ENCODE measurements at places on chromosomes 2 and 18. TPM values are rescaled to one million over a fixed set of nuclear protein-coding genes. Genes with fewer than 3 reads are reported as not detected.

Gene TOGARAM2
- total RNA-seq, result 2.7 TPM

Gene IL1RL1
- total RNA-seq, result 0.27 TPM

Gene IMPA2
- total RNA-seq, result 23.5 TPM

Gene ACTG2
- total RNA-seq, result 0.14 TPM

Gene KIF5C
- total RNA-seq, result 13.5 TPM

Gene PLEKHH2
- total RNA-seq, result 2.2 TPM

Gene FHOD3
- not detected for total RNA-seq

Gene CD207
- not detected for total RNA-seq

Gene IL36A
- total RNA-seq, result not detected

- H3K27ac ChIP-seq, result no peak overlapping the region
- DNase-seq, result no peak
- no peaks in the 10 kb centered on the region for H3K36me3 ChIP-seq
- H3K4me1 ChIP-seq, result peaks cover 2% of the 10 kb centered on the region
- H3K27me3 ChIP-seq, result peaks cover 25% of the 10 kb centered on the region
These were observed 3.4 kb downstream of the CHST9 start for GRCh38 chr18:27181726-27182125.

- no peak overlapping the region for H3K27ac ChIP-seq
- H3K27me3 ChIP-seq, result peaks cover 50% of the 10 kb centered on the region
- no peak overlapping the region for H3K4me3 ChIP-seq
- peaks cover 7% of the 10 kb centered on the region for H3K4me1 ChIP-seq
These were observed 6.7 kb downstream of the GBX2 start for GRCh38 chr2:236161531-236161930.

GRCh38 chr2:182716650-182716979 is 558 bp downstream of the DNAJC10 start:
- H3K27ac ChIP-seq, result no peak overlapping the region

DNA sequence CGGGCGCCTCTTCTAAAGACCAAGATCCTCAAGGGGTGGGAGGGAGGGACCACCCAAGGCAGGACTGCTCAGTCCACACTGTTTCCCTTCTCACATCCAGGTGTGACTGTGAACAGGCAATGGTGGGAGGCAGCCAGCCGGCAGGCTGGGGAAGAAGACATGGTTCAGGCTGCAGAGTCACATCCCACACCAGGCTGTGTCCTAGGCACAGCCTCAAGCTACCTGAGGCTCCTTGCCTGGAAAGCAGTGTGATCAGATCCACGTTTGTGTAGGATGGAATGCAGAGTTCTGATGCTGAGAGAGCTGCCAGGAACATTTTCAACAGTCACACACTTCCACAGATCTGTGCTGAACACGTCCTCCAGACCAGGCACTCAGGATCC is 16.4 kb downstream of the SLC66A2 start:
- H3K4me1 ChIP-seq, result peaks cover 5% of the 10 kb centered on the region
- no peak for DNase-seq
- H3K4me3 ChIP-seq, result no peak overlapping the region
- H3K27me3 ChIP-seq, result no peaks in the 10 kb centered on the region
- H3K27ac ChIP-seq, result no peak overlapping the region

- no peaks in the 10 kb centered on the region for H3K27me3 ChIP-seq
- DNase-seq, result no peak
- H3K27ac ChIP-seq, result no peak overlapping the region
These were observed 251.7 kb downstream of the LRRTM4 start for GRCh38 chr2:77270433-77270832.

DNA sequence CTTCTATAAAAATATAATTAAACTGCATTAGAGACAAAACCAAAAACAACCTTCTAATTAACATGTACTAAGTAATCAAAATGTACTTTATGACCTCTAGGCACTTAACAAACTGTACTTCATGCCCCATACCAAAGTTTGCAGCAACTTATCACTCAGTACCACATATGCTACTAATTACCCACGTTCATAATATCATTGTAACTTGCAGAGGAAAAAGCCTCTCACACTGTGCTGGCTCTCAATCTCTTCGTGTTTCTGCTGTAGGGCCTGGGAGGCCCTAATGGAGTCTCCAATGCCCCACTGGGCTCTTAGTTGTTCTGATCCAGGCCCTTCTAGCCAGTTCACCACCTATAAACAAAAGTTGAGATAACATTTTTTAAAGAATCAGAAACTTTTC is 82.1 kb upstream of the CCDC141 start:
- no peaks in the 10 kb centered on the region for H3K27me3 ChIP-seq
- no peaks in the 10 kb centered on the region for H3K4me1 ChIP-seq
- DNase-seq, result no peak
- H3K4me3 ChIP-seq, result no peak overlapping the region
- no peak overlapping the region for H3K27ac ChIP-seq

DNA sequence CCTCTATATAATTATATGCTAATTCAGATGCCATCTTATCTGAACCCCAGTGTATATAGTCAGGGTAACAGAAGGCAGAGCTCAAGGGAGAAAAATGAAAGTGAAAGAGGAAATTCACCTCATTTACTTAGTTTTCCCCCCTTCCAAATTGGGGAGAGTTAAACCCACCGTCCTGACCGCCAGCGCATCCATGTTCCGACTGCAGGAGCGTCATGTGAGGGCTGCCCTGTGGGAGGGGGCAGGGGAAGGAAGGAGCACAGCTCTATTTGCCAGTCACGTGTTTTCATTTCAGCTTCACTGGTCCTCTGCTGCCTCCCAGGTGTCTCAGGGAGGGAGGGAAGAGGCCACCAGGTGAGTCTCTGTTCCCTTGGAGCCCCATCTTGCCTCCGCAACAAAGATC is 13.2 kb downstream of the CNNM4 start:
- peaks cover 22% of the 10 kb centered on the region for H3K4me1 ChIP-seq
- H3K36me3 ChIP-seq, result peaks cover 2% of the 10 kb centered on the region
- peak overlapping the region; percentile 70 for H3K27ac ChIP-seq

DNA sequence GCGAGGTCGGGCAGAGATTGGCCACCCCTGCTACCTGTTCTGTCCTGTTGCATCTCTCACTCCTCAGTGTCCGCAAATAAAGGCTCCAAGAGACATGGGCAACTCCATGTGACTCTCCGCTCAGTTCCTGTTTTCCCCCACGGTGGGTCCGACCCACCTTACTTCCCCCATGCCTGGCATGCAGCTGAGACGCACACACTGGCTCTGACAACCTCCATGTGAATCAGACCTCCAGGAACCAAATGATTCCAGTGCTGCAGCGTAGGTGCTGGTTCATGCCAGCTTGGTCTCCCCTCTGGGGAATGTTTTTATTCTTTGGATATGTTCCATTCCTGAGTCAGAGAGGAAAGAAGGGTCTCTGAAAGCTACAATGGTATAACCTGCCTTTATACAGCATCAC is 221.5 kb downstream of the SH3RF3 start:
- no peaks in the 10 kb centered on the region for H3K36me3 ChIP-seq
- H3K27ac ChIP-seq, result no peak overlapping the region
- no peak overlapping the region for H3K4me3 ChIP-seq
- H3K4me1 ChIP-seq, result peaks cover 46% of the 10 kb centered on the region
- no peak for DNase-seq

GRCh38 chr2:85779641-85780315 is 26.0 kb downstream of the ATOH8 start:
- DNase-seq, result no peak
- no peak overlapping the region for H3K27ac ChIP-seq
- H3K27me3 ChIP-seq, result peaks cover 3% of the 10 kb centered on the region
- no peaks in the 10 kb centered on the region for H3K4me1 ChIP-seq
- H3K4me3 ChIP-seq, result no peak overlapping the region

GRCh38 chr2:73215254-73215653 is 1.2 kb downstream of the SMYD5 start:
- H3K4me1 ChIP-seq, result peaks cover 33% of the 10 kb centered on the region
- peak overlapping the region; percentile 98 for H3K4me3 ChIP-seq
- no peak for DNase-seq

GRCh38 chr2:100244881-100245605 is 77.3 kb downstream of the LONRF2 start:
- H3K27ac ChIP-seq, result no peak overlapping the region
- H3K4me3 ChIP-seq, result no peak overlapping the region
- H3K4me1 ChIP-seq, result no peaks in the 10 kb centered on the region
- no peak for DNase-seq
- no peaks in the 10 kb centered on the region for H3K36me3 ChIP-seq

- no peaks in the 10 kb centered on the region for H3K36me3 ChIP-seq
- H3K27ac ChIP-seq, result no peak overlapping the region
- no peak for DNase-seq
- H3K27me3 ChIP-seq, result no peaks in the 10 kb centered on the region
- no peak overlapping the region for H3K4me3 ChIP-seq
These were observed 230.9 kb downstream of the LTBP1 start for GRCh38 chr2:33177627-33178026.

DNA sequence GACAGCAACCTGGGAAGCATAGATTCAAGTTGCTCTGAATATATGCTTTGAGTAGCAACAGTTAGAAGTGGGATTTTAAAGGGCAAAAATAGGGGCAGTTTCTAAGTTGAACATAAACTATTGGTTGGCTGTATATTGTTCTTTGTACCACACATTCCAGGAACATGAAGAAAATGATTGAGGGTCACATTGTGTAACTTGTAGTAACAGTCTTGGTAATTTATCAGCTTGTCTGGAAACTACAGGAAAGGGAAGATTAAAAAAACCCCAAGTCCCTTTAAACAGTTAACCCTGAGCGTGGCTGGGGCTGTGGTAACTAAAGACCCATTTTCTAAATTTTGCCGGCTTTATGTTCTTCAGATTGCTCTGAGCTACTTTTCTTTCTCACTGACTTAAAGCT is 7.4 kb downstream of the PLEKHB2 start:
- no peaks in the 10 kb centered on the region for H3K27me3 ChIP-seq
- H3K27ac ChIP-seq, result no peak overlapping the region
- peaks cover 64% of the 10 kb centered on the region for H3K36me3 ChIP-seq
- no peak overlapping the region for H3K4me3 ChIP-seq
- no peak for DNase-seq

DNA sequence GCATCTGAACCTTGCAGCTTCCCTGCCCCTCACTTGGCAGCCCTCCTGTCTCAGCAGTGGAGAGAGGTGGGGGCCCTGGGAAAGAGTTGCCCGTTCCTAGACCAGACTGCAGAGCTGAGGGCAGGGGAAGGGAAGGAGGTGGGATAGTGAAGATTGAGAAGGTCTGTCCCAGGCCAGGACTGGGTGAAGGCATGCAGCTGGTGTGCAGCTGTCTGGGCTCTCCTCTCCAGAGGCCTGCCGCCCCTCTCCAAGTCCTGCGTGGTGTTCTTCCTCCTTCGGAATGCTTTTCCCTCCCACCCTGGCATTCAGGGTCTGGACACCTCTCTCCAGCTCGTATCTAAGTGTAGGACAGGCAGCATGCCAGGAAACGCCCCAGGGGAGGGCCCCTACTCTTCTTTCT is 323.5 kb downstream of the CELF4 start:
- peaks cover 29% of the 10 kb centered on the region for H3K27me3 ChIP-seq
- no peak overlapping the region for H3K4me3 ChIP-seq
- no peaks in the 10 kb centered on the region for H3K36me3 ChIP-seq

DNA sequence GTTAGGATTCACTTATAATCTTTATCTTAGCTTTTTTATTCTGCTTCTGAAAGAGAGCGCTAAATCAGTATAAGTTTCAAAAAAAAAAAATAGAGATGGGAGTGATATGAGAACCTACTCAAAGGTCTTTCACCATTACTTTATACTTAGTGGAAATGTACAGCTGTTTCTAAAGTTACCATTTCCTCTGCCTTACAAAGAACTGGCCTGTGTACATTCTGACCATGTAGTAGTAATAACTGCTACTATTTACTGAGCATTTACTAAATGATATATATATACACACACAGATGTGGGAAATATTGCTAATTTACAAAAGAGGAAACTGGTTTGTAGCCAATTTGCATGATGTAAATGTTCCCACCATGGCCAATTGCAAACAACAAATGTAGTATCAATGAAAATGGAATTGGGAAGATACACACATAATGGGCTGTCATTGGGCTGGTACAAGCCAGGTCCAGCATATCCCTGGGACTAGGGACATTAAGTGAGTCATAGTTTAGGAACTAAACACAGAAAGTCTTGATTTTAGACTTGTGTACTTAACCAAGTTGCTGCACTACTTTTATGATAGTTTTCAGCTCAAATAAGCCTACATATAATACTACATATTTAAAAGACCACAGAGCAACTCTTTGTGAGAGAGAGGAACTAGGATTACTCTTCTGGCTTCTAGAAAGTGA is 67.1 kb downstream of the DYNC1I2 start:
- no peak for DNase-seq
- no peaks in the 10 kb centered on the region for H3K27me3 ChIP-seq
- H3K27ac ChIP-seq, result no peak overlapping the region
- no peak overlapping the region for H3K4me3 ChIP-seq
- peaks cover 47% of the 10 kb centered on the region for H3K36me3 ChIP-seq
- H3K4me1 ChIP-seq, result no peaks in the 10 kb centered on the region

DNA sequence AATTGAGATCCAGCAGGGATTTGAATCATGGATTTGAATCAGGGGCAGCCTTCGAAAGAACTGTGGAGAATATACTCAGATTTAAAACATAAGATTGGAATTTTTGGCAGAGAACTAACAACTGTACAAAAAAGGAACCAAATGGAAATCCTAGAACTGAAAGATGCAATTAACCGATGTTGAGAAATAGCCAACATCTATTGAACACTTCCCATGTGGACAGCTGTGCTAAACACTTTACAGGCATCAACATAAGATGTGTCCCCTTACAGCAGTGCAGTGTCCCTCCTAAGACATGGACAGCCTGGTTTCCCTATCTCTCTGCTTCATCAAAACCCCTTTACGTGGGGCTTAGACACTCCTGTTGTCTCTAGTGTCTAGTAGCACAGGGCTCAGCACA is 3.7 kb upstream of the IL1RN start:
- H3K36me3 ChIP-seq, result no peaks in the 10 kb centered on the region
- peaks cover 8% of the 10 kb centered on the region for H3K27me3 ChIP-seq
- no peak overlapping the region for H3K27ac ChIP-seq
- no peak overlapping the region for H3K4me3 ChIP-seq
- DNase-seq, result no peak
- H3K4me1 ChIP-seq, result peaks cover 20% of the 10 kb centered on the region

DNA sequence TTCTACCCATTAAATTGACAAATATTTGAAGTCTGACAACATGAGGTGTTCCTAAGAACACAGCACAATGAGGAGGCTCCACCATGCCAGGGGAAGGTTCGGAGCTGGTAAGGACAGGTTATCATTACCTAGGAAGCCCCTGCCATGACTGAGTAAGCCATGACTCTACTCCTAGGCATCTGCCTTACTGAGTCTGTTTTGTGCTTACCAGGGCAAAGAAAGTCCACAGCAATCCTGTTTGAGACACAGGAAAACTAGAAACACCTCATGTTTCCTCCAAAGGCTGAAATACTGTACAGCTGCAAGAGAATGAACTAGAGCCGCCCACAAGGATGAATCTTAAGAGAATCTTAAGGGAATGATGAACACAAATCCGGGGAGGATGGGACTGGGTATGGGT is 11.6 kb downstream of the TGFBRAP1 start:
- peaks cover 4% of the 10 kb centered on the region for H3K36me3 ChIP-seq
- peaks cover 33% of the 10 kb centered on the region for H3K4me1 ChIP-seq
- no peak overlapping the region for H3K4me3 ChIP-seq
- no peak overlapping the region for H3K27ac ChIP-seq
- no peak for DNase-seq

All from activated CD4-positive, alpha-beta T cell treated with anti-CD3 and anti-CD28 coated beads for 36 hours (primary cell).